Ovary (tissue), 10 donors: ENCODE measurements at places on chromosomes 2 and 18. TPM values are rescaled to one million over a fixed set of nuclear protein-coding genes. Genes with fewer than 3 reads are reported as not detected.

The LRRTM4 gene
- total RNA-seq, result 0.38 TPM

The FOXD4L1 gene
- not detected for total RNA-seq

GRCh38 chr2:17506736-17507616 lies 11.3 kb downstream of the RAD51AP2 start:
- no peak for DNase-seq

The TFCP2L1 gene
- 0.13 TPM for total RNA-seq

- DNase-seq, result no peak
These were observed 36.8 kb downstream of the EML6 start for GRCh38 chr2:54760310-54760709.

GRCh38 chr2:240996834-240997140 lies 1.6 kb upstream of the SNED1 start:
- peak; percentile 47 for DNase-seq

DNA sequence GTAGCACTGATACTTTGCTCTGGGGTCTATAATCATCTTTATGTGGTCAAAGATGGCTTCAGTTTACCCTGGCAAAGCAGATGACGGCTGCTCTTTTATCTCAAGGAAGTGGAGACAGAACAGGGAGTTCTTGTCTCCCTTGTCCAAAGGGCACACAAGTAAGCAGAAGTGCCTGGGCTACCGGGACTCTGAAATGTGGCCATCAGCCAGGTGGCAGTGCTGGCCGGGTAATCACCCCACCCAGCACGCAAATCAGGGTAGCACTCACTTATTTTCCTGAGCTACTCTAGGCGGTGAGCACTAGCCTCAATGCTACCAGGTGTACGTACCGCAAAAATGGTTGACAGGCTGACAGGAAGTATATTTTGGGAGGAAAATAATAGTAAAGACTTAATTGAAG lies 119.7 kb upstream of the ETAA1 start:
- DNase-seq, result no peak

GRCh38 chr2:157447741-157448140 lies 3.9 kb upstream of the CYTIP start:
- DNase-seq, result no peak

The ODC1 gene
- 160 TPM for total RNA-seq

DNA sequence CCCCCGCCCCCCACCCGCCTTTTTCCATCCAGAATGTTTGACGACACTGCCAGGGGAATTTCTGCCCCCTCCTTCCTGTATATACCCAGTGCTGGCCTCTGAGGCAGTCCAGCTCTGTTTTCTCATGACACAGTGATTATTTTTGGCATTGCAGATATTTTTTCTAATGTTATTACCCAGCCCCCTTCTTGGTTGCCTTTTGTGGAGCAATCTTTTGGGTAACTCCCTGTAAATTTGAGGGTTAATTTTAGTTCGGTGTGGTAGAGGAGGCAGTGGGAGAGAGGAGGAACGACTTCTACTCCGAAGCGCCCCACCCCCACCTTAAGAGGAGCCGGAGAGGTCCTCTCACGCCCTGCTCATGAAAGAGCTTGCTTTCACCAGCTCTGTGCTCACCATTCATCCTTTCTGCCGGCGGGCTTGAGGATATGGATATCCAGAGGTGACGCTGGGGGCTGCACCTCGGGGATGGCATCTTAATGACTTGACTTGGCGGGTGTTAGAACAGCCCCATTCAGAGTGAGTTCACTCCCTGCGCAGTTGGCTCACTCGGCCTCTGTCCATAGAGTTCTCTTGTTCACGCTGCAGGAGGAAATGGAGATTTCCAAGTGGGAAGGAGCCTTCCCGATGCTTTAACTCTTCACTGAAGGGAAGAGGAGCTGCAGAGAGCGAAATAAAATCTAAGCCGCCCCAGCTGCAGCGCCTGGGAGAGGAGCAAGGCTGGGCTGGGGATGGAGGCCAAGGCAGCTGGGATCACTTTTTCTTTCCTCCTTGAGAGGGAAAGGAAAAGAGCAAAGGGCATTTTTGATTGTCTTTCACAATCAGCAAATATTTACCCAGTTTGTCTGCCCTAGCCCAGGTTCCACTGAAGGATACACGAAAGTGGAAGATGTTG lies 38.4 kb downstream of the EPAS1 start:
- DNase-seq, result peak; percentile 63

The TRIM43B gene
- not detected for total RNA-seq

GRCh38 chr18:64436111-64436510 lies 287.2 kb upstream of the LINC00305 start:
- DNase-seq, result no peak

- DNase-seq, result no peak
These were observed 68.8 kb upstream of the LYPD6B start for GRCh38 chr2:148969659-148970061.

- DNase-seq, result no peak
These were observed 45.2 kb downstream of the EIF2AK3 start for GRCh38 chr2:88582030-88582429.

The COL4A3 gene
- 1.3 TPM for total RNA-seq

The KLHL30 gene
- total RNA-seq, result 0.60 TPM

GRCh38 chr2:61762292-61762691 lies 91.6 kb downstream of the FAM161A start:
- no peak for DNase-seq

DNA sequence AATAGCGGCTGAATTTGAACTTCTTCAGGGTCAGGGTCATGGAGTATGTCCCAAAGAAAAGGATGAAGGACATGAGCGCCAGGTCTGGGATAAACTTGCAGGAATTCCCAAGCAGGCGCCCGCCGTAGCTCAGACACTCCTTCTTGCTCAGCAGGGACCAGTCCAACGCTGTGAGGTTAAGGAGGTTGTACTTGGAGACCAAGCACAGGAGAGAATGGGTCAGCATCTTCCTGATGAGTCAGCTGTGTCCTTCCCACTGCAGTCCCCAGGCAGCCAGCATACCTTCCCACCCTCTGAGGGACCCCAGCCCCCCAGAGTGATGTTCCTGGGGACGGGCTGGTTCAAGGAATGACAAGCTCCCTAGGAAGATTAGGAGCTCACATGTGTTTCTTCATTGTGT lies 40.9 kb downstream of the MTHFD2 start:
- DNase-seq, result no peak

DNA sequence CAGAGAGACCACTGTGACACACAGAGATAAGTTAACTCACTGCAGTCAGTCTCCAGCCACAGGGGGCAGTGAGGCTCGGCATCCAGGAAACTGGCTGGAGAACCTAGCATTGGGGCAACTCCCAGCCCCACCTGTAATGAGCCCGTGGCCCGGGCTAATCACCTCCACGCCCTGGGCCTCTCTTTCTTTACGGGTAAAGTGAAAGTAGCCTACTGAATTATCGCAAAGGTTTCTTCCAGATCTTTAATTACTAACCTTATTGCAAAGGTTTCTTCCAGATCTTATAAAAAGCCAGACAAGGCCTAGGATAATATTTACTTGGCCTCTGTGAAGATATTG lies 45.7 kb upstream of the ACAA2 start:
- DNase-seq, result no peak

The PDE11A gene
- 1.5 TPM for total RNA-seq

GRCh38 chr2:68185541-68186164 lies 28.0 kb downstream of the PNO1 start:
- DNase-seq, result no peak
